ENCODE measurements at places on chromosomes 16 and 17.
A peak's percentile ranks its signal among the peaks of the same experiment; 100 is the strongest.

GRCh38 chr17:6651354-6651918 is at the start of the genes C17orf100 and MED31:
Gene C17orf100 (plus strand): TSS chr17:6651762. CDS start chr17:6651914, 152 bp downstream.
Gene MED31 (minus strand): TSS chr17:6651605. CDS start chr17:6651528, 77 bp downstream.
- peak; percentile 65 for DNase-seq

DNA sequence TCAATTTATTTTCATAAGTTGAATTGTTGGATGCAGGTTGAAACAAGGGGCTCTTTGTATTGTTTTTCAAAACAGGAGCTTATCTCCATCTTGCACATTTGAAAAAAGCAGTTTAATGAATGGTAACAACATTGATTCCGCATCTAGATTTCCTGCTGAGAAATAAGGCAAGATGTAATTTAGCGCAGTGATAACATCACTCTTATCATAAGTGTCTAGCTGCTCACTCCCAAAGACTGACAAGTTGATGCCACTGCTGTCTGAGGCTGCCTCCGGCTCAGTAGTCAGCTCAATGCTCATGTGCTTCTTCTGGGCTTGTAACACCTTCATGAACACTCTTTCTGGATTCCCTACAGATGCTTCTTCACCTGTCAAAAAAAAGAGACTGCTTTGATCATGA is 92.4 kb downstream of the KPNA2 start:
- no peak for DNase-seq

GRCh38 chr17:10318535-10318934 is 54.3 kb downstream of the MYH13 start:
- DNase-seq, result no peak

- DNase-seq, result peak; percentile 84
Measured at GRCh38 chr17:57892146-57892819, 42.4 kb upstream of the MRPS23 start.

DNA sequence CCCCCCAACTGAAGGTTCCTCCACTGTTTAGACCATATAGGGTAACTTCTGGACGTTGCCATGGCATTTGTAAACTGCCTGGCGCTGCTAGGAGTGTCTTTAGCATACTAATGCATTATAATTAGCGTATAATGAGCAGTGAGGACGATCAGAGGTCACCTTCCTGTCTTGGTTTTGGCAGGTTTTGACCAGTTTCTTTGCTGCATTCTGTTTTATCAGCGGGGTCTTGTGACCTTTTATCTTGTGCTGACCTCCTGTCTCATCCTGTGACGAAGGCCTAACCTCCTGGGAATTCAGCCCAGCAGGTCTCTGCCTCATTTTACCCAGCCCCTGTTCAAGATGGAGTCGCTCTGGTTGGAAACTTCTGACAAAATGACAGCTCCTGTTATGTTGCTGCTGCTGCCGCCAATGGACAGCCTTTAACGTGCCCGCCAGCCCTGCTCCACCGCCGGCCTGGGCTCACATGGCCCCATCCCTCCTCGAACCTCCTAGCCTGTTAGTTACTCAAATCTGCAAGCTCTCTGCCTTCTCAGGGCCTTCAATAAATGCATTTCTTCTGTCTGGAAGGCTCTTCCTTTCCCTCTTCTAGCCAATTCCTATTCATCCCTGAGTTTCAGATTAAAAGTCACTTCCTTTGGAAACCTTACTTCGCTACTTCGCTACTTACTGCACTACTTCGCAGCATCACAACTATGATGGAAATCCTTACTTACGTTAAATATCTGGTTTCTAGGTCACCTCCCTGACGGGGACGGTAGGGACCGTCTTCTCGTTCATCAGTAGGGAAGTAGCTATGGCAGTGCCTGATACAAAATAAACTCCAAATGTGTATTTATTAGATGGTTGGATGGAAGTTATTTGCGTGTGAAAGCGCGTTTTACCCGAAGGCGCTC is 640 bp upstream of the NAGLU start:
- DNase-seq, result no peak

All from astrocyte of the cerebellum (primary cell).